Panc1 (cell line): ENCODE measurements at places on chromosomes 1 and 21.

- DNase-seq, result no peak
Measured at GRCh38 chr1:225447650-225448089, 19.8 kb upstream of the LBR start.

- no peak for DNase-seq
Measured at GRCh38 chr21:40060083-40060677, 192.9 kb downstream of the PCP4 start.

GRCh38 chr1:27004471-27005165, 8.0 kb downstream of the TENT5B start:
- DNase-seq, result no peak

DNA sequence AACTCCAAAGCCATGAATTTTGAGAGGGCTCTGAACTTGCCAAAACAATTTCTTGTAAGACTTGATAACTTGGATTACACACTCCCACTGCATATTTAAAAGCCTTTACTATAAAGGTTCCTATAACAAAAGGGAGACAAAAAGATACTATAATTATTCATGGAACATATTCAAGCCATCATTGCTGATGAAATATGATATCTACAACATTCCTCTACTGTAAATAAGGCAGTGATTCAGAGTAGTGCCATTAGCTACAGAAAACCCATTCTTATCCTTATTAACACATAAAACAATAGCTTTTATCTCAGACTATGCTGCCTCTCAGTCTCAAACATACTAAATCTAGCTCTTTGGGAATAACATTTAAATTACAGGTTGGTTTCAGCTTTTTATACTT, 675.5 kb upstream of the CXADR start:
- DNase-seq, result no peak

- DNase-seq, result no peak
Measured at GRCh38 chr1:90074566-90074965, 79.7 kb downstream of the ZNF326 start.

DNA sequence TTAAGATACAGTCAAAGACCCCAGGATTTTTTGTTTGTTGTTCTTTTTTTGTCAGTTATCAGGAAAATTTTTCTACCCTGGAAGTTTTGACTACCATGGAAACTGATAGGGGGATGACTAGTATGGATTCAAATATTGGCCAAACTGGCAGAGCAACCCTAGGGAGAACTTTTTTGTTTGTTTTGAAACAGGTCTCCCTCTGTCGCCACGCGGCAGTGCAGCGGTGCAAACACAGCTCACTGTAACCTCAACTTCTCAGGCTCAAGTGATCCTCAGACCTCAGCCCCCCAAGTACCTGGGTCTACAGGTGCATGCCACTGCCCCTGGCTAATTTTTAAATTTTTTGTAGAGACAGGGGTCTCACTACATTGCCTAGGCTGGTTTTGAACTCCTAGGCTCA, 46.6 kb downstream of the TOR3A start:
- DNase-seq, result no peak

GRCh38 chr1:96955307-96956012, 233.9 kb downstream of the PTBP2 start:
- DNase-seq, result no peak
